ENCODE measurements at places on chromosomes 11 and 22.

GRCh38 chr11:64849598-64850356, 5.3 kb upstream of the CDC42BPG start:
- no peak for DNase-seq

GRCh38 chr22:29883775-29884097, 762 bp downstream of the MTMR3 start:
- DNase-seq = no peak

DNA sequence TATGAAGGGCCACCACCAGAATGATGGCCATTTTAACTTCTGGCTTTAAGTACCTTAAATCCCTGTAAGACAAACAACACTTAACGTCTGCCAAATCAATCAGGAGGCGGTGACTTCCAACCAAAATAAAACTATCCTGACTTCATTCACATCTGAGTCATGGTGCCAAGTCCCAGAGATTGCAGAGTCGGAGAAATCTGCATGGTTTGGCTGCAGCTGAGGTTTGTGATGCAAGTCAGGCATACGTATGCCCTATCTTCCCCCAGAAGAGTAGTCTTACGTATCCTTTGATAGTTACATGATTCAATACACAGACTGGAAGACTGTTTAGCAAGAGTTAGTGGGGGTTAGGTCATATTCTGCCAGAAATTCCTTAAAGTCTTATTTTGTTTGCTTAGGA, 1.7 kb upstream of the GAB2 start:
- no peak for DNase-seq

GRCh38 chr11:6746626-6747025, 25.1 kb downstream of the OR2AG2 start:
- no peak for DNase-seq

DNA sequence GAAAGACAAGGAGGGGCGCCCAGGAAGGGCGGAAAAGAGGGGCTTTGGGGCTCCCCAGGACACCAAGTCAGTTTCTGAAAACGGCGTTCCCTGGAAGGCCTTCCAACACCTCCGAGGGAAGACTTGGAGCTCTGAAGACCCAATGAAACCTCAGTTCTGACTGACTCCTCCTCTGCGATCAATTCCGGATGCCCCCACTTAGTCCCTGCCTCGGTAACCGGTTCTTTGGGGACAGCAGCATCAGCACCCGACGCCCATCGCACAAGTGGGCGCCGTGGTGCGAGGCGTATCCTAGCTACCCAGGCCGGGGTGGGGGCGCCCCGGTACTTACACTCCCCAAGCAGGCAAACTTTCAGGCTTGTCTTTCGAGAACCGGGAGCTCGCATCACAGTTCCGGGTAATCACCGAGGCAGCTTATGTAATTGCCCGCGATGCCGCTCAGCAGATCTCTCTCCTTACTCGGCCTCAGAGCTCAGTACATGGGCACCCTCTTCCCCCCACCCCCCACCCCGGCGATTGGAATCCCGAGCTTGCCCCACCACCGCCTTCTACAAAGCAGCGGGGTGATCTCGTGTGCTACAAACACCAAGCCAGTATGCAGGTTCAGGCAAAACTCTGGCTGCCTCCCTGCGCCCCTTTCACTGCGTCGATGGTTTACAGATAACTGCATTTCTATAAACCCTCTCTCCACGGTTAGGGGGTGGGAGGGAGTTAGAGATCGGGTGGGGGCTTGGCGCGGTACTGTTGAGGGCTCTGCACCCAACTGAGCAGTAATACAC, 2.0 kb downstream of the TENM4 start:
- no peak for DNase-seq

- DNase-seq = no peak
Measured at GRCh38 chr11:79440571-79441460, at the start of gene TENM4. Gene TENM4 (minus strand): TSS chr11:79441030. CDS start chr11:79069944, 371,086 bp downstream.

All from activated CD4-positive, alpha-beta T cell treated with anti-CD3 and anti-CD28 coated beads, Interleukin-2, amount 50 U/mL, for 1 hour (primary cell).